ENCODE measurements at places on chromosomes 16 and 17. TPM values are rescaled to one million over a fixed set of nuclear protein-coding genes. Genes with fewer than 3 reads are reported as not detected.

DNA sequence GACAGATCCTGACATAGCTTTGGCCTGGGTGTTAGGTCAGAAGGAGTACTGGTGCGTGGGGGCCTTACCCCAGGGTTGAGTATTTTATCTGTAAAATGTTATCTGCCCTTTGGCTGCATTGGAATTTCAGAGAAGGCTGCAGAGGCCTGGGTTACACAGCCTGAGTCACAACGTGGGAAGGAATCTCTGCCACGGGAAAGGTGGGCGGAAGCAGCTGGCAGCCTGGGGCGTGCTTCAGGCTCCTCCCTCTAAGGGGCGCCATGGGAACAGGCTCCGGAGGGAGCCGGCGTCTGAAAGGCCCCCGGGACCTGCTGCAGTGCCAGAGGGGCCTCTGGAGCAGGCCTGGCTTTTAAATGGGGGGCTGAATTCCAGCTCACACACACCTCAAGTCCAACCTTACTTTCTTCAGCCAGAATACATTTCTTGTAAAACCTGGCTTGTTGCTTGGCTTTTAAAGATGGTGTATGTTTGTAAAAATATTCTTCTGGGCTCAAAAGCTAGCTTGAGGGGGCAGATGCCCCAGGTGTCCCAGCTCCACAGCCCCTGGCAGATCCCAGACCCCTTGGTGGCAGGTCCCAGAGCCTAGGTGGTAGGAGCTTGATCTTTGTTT is 142.2 kb downstream of the RAB11FIP4 start:
- peaks cover 31% of the 10 kb centered on the region for H3K4me1 ChIP-seq
- H3K27me3 ChIP-seq = no peaks in the 10 kb centered on the region
- H3K4me3 ChIP-seq = no peak overlapping the region
- DNase-seq = no peak
- no peak overlapping the region for H3K27ac ChIP-seq

GRCh38 chr16:3095869-3096268 is 3.2 kb downstream of the ZSCAN10 start:
- H3K4me3 ChIP-seq = no peak overlapping the region
- H3K36me3 ChIP-seq = no peaks in the 10 kb centered on the region
- H3K27me3 ChIP-seq = no peaks in the 10 kb centered on the region
- DNase-seq = peak; percentile 59
- H3K4me1 ChIP-seq = peaks cover 64% of the 10 kb centered on the region

DNA sequence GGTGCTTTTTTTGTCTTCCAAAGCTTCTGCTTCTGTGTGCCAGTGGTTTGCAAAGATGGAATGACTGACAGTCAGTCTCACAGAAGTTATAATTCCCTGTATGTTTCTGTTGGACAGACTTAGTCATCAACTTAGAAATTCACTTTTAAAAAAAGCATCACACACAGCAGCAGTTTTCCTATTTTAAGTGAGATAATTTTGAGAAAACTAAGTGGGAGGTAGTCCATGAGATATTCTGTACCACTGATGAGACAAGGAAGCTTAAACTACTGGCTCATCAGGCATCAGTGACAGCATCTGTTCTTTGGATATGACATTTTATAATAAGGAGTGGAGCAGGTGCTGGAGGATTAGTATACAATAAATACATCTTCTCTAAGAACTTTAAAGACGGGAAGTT is 20.0 kb downstream of the CNP start:
- peaks cover 22% of the 10 kb centered on the region for H3K36me3 ChIP-seq
- H3K4me3 ChIP-seq = no peak overlapping the region
- H3K27ac ChIP-seq = no peak overlapping the region
- H3K27me3 ChIP-seq = no peaks in the 10 kb centered on the region

DNA sequence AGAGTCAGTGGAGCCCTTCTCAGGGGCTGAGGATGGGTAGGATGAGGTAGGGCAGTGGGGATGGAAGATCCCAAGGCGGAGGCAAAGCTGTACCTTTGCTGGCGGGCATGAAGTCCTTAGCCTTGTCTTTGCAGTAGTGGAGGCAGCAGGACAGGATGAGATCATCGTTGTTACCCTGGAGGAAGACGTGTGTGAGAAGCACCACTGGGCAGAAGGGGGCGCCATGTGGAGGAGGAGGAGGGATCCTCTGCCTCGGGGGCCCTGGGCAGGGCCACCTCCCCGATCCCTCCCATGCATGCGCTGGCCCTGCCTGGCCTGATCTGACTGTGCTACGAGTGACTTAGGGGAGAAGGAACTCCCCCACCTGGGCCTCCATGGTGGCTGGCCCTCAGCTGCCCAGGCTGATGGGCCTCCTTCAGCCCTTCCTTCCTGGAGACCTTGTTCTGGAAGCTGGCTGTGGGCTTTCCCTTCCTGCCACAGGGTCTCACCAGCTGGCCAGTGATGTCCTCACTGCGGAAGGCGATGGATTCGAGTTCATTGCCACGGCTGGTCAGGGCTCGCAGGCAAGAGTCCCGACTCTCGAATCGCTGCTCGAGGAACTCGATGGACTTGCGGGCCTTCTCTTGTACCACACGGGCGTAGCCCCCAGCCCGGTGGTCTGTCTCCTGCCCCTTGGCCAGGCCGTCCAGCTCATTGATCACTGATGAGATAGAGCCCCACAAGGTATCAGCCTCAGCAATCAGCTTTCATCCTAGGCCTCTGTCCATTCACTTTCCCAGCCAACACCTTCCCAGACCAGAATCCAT is 10.3 kb downstream of the HIC1 start:
- peaks cover 88% of the 10 kb centered on the region for H3K36me3 ChIP-seq
- peaks cover 7% of the 10 kb centered on the region for H3K4me1 ChIP-seq
- no peak overlapping the region for H3K4me3 ChIP-seq
- peak overlapping the region; percentile 71 for H3K27ac ChIP-seq
- peak; percentile 23 for DNase-seq
- H3K27me3 ChIP-seq = peaks cover 22% of the 10 kb centered on the region

DNA sequence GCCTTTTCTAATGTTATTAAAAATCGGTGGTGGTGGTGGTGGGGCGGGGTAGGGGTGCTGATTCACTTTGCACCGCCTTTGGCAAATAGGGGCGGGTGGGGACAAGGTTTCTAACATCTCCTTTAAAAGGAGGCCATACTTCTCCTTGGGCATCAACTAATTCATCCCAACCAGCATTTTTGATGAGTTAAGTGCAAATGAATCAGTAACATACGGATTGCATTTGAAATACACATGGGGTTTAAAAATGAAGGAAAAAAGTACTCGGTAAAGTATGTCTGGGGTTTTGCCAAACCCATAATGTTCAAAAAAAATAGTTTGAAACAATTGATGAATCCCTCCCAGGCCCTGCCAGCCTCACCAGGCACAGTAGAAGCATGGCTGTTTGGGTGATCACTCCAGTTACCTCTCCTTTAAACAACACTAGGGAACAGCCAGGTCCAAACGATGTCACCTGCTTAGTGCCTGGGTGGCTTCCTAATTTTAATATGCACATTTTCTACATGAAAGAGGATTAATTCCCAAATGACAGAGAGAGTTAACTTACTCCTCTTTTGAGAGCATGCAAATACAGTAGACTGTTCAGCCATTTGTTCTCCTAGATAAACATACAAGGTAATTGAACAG is 107.2 kb downstream of the ANKFN1 start:
- H3K4me3 ChIP-seq = no peak overlapping the region
- no peak overlapping the region for H3K27ac ChIP-seq
- H3K36me3 ChIP-seq = no peaks in the 10 kb centered on the region
- no peaks in the 10 kb centered on the region for H3K4me1 ChIP-seq
- no peak for DNase-seq
- peaks cover 9% of the 10 kb centered on the region for H3K27me3 ChIP-seq

- peaks cover 17% of the 10 kb centered on the region for H3K36me3 ChIP-seq
- H3K27ac ChIP-seq = peak overlapping the region; percentile 73
- peaks cover 86% of the 10 kb centered on the region for H3K4me1 ChIP-seq
These were observed 6.6 kb downstream of the ST3GAL2 start for GRCh38 chr16:70432356-70432722.

GRCh38 chr17:81309859-81310839 is 15.0 kb upstream of the SLC38A10 start:
- no peak for DNase-seq
- H3K27ac ChIP-seq = no peak overlapping the region
- H3K4me1 ChIP-seq = peaks cover 11% of the 10 kb centered on the region
- no peak overlapping the region for H3K4me3 ChIP-seq

DNA sequence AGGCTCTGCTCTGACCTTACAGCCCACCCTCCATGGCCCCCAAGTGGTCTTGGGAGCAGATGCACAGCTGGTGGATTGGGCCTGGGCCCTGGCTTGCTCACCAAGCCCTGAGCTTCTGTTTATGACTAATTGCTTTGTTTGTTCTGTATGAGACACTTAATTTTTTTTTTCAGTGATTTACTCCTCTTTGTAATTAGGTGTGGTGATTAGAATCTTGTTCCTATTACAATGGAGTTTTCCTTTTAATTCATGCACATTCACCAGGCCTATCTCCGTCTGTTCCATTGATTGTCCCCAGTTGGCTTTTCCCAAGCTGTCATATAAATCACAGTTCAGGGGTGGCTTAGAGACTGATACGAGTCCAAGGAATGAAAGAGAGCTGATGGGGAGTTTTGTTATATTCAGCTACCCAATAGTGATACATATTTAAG is 242.3 kb downstream of the CCDC182 start:
- no peak for DNase-seq
- no peak overlapping the region for H3K4me3 ChIP-seq
- H3K4me1 ChIP-seq = peaks cover 34% of the 10 kb centered on the region
- no peak overlapping the region for H3K27ac ChIP-seq
- H3K27me3 ChIP-seq = no peaks in the 10 kb centered on the region

GRCh38 chr17:47204722-47205418 is 4.3 kb upstream of the MYL4 start:
- DNase-seq = no peak
- no peaks in the 10 kb centered on the region for H3K36me3 ChIP-seq
- H3K27ac ChIP-seq = peak overlapping the region; percentile 93
- H3K27me3 ChIP-seq = no peaks in the 10 kb centered on the region

DNA sequence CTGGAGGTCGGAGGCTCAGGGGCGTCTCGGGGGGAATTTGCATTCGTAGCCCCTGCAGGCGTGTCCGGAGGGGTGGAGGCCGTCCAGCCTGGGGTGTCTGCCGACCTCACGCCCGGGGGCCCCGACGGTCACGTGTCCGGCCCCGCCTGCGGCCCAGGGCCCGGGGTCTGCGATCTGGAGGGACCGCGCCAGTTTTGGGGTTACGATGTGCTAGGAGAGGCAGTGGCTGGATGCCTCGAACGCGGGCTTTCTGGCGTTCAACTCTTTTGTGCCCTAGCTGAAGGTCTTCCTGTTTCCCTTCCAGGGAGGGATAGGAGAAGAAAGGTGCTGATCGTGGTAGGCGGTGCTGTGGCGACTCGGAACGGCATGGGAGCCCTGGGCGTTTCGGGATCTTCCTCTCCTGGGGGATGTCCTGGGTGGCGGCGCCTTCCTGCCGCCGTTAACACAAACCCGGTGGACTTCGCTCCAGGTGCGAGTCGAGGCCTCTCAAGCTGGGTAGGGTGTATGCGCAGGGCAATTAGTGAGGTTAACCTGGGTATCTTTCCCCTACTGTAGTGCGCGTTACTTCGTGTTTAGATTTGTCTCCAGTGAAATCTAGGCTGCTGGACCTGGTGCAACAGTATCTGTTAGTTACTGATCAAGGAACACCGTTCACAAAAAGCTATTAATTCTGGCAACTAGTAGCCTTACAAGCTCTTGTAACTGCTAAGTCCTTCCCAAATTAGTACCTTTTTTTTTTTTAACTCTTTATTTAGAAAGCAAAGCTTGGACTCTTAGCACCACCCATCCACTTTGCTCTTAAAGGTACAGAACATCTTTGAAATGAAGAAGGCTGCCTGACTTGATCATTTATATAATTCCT is 1.3 kb downstream of the AKAP1 start:
- peak overlapping the region; percentile 93 for H3K27ac ChIP-seq
- H3K36me3 ChIP-seq = no peaks in the 10 kb centered on the region
- H3K4me1 ChIP-seq = peaks cover 53% of the 10 kb centered on the region
- peak overlapping the region; percentile 82 for H3K4me3 ChIP-seq

DNA sequence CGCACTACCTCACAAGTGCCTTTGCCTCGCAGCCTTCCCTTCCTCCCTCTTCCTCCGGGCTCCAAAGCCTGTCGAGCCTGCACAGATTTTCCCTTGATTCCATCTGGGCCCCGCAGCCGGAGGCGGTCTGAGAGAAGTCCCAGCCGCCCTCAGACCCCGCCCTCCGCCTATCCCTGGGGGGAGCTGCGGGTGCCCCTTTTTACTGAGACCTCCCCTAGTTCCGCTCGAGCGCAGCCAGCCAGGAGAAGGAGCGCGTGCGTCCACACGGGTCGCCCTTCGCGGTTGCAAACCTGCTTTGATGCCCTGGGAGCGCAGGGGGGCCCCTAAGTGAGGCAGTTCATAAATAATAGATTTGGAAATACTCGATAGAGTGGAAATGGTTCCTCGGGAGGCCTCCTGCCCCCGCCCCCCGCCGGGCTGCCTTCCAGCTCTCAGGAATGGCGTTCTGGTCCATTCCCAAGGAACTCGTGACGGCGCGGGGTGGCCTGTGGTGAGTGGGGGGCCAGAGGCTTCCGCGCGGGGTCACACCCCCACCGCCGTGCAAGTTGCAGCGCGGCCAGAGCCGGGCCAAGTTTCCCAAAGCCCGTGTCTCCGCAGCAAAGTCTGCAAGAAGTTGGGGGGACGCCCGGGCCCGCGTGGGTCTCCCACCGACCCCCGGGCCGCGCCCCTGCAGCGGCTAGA is 610 bp downstream of the C16orf74 start:
- DNase-seq = peak; percentile 70
- no peaks in the 10 kb centered on the region for H3K36me3 ChIP-seq
- no peak overlapping the region for H3K27ac ChIP-seq
- H3K27me3 ChIP-seq = peaks cover 18% of the 10 kb centered on the region
- H3K4me1 ChIP-seq = peaks cover 4% of the 10 kb centered on the region

- DNase-seq = no peak
- H3K27ac ChIP-seq = no peak overlapping the region
- H3K4me1 ChIP-seq = peaks cover 46% of the 10 kb centered on the region
- H3K4me3 ChIP-seq = no peak overlapping the region
- H3K27me3 ChIP-seq = no peaks in the 10 kb centered on the region
These were observed 42.8 kb downstream of the SPOP start for GRCh38 chr17:49635121-49635520.

GRCh38 chr17:9628509-9628908 is 16.8 kb upstream of the USP43 start:
- DNase-seq = no peak
- no peak overlapping the region for H3K27ac ChIP-seq
- H3K36me3 ChIP-seq = no peaks in the 10 kb centered on the region
- H3K27me3 ChIP-seq = peaks cover 22% of the 10 kb centered on the region
- no peaks in the 10 kb centered on the region for H3K4me1 ChIP-seq

ENPP7 gene
- 0.29 TPM for total RNA-seq

NDRG4 gene
- total RNA-seq = 1.6 TPM

TEPSIN gene
- total RNA-seq = 136 TPM

CDRT15L2 gene
- total RNA-seq = not detected

KIF19 gene
- total RNA-seq = not detected

All from naive thymus-derived CD8-positive, alpha-beta T cell (primary cell).